Activated CD8-positive, alpha-beta memory T cell treated with anti-CD3 and anti-CD28 coated beads for 4 hours (primary cell): ENCODE measurements at places on chromosomes 1 and 21.

DNA sequence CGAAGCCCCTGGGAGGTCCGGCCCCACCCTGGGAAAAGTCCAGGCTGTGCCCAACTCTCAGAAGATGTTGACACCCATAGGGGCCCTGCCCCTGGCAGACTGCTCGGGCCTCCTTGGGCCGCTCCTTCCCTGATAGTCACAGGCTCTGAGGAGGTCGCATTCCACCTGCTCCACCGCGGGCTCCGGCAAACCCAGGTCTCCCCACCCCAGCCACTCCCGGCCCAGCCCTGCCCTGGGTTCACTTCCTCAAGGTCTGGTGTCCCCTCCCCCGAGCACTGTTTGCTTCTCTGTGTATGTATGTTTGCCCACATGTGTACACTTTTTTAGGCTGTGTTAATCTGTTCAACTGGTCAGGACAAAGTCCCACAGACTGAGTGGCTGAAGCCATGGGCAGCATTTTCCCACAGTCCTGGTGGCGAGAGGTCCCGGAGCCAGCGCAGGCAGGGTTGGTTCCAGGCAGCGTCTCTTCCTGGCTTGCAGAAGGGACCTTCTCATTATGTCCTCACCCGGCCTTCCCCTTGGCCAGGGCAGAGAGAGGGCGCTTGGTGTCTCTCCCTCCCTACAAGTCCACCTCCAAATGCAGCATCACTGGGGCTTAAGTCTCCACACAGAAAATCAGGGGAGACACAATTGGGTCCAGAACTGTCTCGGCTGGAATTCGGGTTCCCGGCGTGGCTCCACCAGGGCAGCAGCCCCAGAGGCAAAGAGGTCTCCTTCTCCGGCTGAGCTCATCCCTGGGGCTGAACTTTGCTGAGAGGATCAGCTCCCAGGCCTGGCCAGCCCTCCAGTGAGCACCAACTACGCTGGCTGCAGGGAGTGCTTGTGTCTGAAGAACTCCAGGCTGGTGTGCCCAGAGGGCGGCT, 10.5 kb upstream of the PRXL2B start:
- DNase-seq: no peak

DNA sequence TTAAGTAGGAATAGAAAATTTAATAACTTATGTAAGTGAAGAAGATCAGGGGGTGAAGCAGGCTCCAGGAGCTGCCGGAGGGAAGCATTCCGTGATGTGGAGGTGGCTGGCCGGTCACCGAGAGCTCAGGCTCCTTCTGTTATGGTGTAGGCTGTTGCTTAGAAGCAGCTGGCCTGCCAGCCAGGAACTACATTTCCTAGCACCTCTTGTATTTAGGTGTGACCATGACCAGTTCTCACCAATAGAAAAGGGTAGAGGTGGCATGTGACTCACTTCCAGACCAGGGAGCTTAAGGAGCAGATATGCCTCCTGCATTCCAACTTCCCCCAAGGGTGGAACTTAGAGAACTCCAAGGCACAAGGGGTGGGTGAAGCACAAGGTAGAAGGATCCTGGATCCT, 120.7 kb downstream of the ACTL8 start:
- no peak for DNase-seq

- no peak for DNase-seq
These were observed 35.2 kb upstream of the MAB21L3 start for GRCh38 chr1:116075990-116076389.

DNA sequence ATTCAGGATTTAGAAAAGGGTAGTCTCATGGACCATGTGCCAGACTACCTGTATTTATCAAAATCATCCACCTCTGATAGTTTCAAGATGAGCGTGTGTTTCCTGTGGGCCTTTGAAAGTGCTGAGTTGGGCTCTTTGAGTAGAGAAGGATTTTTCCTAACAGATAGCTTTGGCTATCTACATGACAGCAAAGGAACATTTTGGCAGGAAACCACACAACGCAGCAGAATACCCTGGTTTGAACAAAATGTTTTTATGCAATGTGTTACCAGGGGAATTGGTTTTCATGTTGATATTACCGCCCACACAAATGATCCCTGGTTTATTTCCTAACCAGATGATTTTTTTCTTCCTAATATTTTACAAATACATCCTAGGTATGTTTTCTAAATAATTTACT, 431.4 kb downstream of the NEGR1 start:
- no peak for DNase-seq

DNA sequence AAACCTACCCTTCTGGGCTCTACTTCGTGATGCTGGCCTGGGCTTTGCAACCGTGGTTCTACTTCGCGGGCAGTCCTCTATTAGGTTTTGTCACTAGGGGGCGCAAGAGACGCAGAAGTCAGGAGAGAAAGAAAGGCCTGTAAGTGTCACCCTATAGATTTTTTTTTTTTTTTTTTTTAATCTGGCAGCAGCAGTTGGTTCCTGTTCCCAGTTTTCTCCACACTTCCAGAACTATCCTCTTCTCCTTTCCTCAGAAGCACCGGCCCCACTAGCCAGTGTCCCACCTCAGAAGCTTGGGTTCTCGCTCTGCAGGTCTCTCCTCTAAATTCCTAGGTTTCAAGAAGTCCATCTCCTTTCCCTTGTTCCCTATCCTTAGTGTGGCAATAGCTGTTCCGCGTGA, 9.1 kb upstream of the LCE2D start:
- DNase-seq: peak; percentile 8

DNA sequence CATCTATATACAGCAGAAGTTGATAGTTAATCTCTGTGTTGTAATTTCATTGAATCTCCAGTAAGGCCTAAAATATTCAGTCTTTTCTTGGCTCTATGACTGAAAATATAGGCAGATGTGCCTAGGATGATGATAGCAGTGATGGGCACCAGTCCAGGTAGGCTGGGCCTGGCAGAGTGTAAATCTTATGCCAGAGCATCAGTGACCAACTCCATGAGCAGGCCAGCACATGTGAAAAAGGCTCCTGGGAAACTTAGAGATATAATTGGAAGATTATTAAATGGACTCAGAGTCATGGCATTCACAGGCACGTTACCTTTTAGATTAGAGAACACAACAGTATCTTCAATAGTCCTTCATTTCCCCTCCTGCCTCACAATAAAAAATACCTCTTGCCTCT, 20.7 kb upstream of the CYYR1 start:
- no peak for DNase-seq

GRCh38 chr1:118535901-118536300, 350.9 kb upstream of the SPAG17 start:
- no peak for DNase-seq

DNA sequence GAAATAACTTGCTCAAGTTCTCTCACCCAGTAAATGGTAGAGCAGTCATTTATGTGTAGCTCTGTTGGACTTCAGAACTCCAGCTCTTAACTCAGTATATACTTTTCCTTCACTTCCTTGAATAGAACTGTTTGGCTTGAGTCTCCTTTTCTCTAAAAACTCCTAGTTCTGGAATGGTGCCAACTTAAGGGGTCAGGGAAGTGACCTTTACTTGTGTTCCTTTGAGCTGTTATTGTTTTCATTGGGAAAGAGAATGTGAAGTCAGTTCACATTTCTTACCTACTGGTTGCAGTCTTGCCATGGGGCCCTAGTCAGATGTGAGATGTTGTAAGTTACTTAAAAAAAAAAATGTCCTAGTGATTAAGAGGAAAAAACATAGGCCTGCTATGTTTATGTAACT, 77.0 kb upstream of the MACF1 start:
- no peak for DNase-seq

DNA sequence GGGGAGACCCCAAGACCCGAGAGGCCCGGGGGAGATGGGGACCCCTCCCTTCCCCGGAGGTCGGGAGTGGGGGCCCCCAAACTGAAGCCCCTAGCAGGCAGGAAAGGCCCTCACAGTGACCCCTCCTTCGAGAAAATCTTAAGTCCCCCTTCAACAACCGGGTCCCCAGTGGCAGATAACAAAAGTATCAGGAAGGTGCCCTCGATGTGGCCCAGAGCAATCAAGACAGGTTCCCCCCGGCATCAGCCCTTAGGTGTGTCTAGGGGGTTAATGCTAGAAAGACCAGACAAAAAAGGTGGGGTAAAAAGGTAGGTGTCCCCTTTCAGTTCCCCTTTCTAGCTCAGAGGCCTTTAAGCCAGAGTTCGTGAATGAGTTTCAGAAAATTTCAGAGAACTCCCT, 282 bp upstream of the ECE1 start:
- no peak for DNase-seq

GRCh38 chr1:63620671-63621070, 27.5 kb downstream of the PGM1 start:
- no peak for DNase-seq

DNA sequence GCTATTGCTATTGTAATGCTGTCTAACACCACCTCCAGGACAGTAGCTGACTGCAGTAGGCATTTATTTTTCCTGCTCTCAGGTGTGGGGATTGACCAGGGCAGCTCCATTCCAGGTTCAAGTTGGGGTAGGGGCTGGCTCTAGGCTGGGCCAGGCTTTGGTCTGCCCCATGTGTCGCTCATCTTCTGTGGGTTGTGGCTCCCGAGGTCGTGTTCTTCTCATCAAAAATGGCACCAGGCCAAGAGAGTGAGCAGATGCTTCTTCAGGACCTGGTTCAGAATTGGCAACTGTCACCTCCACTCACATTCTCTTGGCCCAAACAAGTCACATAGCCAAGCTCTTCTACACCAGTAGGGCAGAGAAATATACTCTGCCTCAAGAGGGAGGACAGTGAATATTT, 133.7 kb downstream of the PTPRU start:
- DNase-seq: no peak

DNA sequence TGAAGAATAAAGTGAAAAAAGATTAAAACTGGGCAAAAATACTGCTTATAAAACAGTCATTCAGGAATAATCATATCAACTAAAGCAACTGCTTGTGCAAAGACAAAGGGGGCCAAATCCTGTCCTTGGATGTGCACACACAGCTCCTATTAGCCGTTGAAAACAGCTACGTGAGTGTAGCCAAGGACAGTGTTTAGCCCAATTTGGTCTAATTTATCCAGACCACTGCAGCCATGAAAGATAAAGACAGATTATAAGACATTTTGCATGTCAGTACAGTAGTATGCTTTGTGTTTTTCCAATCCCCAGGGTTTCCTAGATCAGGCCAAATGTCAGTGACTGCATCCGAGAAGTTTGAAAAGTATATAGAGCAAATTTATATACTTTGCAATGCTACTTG, 146.3 kb upstream of the PKN2 start:
- DNase-seq: no peak

DNA sequence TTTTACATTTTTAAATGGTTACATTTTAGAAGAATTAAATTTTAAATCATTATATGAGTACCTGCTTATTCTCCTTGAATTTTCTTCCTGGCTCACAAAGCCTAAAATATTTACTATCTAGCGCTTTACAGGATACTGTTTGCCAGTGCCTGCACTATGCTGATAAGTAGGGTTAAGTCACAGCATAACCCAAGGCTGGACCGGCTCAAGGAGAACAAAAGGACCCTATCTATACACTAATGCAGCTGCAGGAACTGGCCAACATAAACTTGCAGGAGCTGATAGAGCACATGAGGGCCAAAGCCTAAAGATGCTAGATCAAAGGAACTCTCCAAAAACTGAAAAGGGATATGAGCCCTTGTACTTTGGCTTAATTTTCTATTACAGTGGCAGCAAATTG, 1086.9 kb upstream of the TMPRSS15 start:
- DNase-seq: no peak

- no peak for DNase-seq
These were observed 10.8 kb upstream of the IL10RB start for GRCh38 chr21:33255404-33255803.

DNA sequence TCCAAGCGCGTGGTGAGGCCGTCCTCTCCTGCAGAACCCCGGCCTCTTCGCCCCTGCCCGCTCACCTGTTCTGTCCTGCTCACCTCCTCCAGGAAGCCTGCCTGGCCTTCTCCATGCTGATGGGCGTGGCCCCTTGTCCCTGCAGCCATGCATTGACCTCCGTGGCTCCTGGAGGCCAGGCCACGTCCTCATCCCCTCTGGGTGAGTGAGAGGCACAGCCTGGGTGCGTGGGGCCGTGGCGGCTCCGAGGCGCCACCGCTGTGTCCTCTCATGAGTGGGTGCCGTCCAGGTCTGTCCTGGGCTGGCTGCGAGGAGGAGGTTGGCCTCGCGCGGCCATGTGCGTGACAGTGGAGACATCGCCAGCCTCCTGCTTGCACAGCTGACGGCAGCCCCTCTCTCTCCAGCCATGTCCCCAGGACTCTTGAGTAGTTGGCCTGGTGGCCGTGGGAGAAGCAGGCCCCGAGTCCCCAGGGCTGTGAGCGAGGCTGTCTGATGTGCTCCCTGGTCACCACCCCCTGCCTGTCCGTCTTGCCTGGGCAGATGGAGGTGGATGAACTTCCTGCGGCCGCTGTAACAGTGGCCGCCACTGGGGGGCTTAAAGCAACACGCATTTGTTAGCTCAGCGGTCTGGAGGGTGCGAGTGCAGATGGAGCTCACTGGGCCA, 58.1 kb downstream of the PRKCZ start:
- no peak for DNase-seq

DNA sequence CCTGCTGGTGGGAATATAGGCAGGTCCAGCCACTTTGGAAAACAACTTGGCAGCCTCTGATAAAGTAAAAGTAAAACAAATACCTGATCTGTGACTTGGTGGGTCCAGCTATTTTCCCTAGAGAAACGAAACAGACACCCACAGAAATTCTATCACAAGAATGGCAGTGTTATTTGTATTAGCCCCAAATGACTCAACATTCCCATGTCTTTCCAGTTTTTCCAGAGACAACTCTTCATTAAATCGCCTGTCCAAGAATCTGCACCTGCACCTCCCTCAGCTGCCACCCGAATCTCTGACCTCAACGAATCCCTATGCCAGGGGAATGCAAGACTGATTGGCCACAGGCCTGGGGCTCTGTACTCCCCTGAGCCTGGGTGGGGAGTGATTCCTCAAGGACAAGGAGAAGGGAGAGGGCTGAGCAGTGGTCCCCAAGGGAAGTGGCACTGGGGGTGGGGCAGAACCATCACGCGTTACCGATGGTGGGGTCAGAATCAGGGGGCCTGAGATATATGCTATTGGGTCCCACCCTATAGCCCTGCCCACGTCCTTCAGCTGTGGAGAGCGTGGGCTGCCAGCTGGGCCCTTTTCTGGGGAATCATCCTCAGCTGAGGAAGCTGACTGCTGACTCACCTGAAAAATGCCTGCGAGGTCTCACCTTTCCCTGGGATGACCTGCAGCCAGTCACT, 553.0 kb downstream of the PTPRU start:
- no peak for DNase-seq

DNA sequence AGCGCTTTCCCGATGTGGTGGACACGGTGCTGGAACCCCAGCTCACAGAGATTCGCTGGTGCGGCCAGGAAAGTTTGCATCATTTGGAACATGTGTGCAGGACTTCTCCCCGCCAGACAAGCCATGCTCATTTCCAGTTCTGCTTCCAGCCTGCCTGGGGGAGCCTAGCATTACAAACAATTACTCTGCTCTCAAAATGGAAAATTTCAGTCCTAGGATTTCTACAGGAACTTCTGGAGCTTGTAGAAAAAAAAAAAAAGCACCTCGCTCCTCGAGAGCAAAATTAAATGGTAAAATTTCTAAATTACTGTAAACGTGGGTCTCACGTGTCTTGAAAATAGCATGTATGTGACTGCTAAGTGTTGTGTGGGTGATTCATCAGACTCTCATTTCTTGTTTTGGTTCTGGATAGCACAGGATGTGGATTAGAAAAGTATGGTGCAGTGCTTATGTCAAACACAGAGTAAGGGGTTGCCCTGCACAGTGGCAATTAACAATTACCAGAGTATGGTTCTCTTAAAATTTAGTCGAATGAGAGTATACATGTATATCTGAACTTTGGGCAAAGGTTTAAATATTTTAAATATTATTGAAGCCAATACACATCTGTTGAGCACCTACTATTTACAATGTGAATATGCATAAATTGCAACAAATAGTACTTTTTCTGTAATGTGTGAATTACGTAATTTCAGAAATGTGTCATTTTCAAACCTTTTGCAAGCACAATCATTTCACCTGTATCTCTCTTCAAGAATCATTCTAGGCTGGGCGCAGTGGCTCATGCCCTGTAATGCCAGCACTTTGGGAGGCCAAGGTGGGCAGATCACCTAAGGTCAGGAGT, 61.8 kb upstream of the PTGFRN start:
- DNase-seq: no peak
